ENCODE measurements at places on chromosomes 16 and 17.

GRCh38 chr17:44673893-44674292 lies 15.7 kb downstream of the CCDC43 start:
- DNase-seq, result no peak

DNA sequence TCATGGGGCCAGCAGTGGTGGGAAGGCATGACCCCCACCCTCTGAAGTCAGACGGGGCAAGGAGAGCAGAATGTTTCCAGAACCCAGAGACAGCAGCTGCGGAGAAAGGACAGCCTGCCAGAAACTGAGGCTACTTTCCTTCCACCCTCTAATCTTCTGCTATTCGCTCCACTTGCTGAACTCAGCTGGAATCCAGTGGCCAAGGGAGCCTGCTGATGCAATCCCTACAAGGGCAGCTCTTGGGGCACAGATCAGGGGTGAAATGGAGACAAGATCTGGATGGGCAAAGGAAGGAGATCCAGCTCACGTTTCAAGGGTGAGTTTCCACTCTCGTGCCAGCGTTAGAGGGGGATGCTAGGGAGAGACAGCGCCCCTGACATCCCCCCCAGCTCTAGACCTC lies 479.1 kb downstream of the SLC39A11 start:
- DNase-seq, result no peak

- DNase-seq, result no peak
These were observed 250.3 kb upstream of the SOX9 start for GRCh38 chr17:71870546-71870862.

DNA sequence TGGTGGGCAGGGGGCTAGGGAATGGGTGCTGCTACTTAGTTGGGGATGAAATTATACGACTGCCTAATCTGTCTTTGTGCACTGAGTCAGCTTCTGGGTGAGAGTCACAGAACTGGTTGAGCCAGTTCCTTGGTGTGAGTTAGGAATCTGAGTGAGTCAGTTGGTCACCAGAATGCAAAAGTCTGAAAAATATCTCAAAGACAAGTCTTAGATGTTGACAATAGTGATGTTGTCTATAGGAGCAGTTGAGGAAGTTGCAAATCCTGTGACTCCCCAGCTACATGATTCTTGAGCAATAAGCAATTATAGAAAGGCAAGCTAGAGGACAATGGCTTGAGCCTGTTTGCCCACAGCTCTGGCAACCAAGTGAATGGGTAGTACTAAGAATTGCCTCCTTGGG lies 399.2 kb downstream of the CNTNAP4 start:
- no peak for DNase-seq

DNA sequence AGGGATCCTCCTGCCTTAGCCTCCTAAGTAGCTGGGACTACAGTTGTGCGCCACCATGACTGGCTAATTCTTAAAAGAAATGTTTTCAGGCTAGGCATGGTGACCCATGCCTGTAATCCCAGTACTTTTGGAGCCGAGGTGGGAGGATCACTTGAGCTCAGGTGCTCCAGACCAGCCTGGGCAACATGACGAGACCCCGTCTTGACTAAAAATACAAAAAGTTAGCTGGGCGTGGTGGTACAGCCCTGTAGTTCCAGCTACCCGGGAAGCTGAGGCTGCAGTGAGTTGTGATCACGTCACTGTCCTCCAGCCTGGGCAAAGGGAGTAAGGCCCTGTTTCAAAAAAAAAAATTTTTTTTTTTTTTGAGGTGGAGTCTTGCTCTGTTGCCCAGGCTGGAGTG lies 173.1 kb downstream of the SEC14L1 start:
- DNase-seq, result no peak

DNA sequence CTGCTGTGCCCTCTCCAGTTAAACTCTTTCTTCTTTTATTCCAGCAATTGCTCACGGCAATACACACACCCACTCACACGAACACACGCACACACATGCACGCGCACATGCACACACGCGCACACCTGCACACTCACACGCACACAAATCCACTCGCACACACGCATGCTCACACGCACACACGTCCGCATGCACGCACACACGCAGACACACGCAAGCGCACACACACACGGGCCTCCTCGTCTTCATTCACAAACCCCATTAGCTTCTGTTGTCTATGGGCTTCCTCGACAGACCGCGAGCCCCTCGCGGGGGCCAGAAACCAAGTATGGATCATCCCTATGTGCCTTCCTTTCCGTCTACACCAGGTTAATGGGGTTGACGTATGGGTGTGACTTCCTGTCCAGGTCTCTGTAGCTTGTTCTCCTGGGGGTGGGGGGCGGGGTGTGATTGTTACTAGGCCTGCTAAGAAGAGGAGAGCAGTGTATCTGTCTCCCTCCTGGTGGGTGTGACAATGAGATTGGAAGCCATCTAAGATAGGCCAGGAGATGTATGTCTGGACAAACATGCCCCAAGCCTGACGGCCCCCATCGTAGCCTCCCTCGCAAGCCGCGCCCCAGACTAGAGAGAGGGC lies 670 bp upstream of the CTF1 start:
- DNase-seq, result no peak

- no peak for DNase-seq
These were observed 43.2 kb downstream of the CUEDC1 start for GRCh38 chr17:57911834-57912673.

DNA sequence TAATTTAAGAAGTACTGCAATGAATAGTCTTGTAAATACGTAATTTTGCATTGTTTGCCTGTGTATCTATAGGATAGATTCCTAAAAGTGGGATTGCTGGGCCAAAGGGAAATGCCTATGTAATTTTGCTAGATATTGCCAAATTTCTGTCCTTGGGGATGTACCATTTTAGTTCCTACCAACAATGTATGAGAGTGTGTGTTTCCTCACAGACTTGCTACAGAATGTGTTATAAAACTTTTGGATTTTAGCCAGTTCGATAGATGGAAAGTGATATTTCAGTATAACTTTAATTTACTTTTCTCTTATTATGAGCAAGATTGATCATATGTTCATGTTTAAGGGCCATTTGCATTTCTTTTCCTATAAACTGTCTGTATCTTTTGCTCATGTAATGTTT lies 8.3 kb downstream of the TANGO6 start:
- no peak for DNase-seq

DNA sequence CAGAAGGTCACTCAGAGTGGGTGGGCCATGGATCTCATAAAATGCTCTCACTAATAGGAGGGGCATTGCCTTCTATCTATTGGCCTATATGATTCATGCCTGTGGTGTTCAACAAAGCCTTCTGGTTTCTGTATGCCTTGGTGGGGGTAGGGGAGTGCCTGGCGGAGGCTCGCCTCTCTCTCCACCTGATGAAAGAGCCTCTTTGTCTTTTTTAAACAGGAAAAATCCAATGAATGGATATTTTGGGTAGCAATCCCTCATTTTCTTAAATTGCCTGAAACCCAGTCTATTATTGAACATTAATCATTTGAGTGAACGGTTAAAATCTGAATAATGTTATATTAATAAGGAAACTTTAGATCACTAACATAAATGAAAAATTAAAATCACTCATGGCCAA lies 90.6 kb downstream of the TOX3 start:
- DNase-seq, result no peak

- no peak for DNase-seq
These were observed 110.8 kb downstream of the CDYL2 start for GRCh38 chr16:80693553-80693952.

DNA sequence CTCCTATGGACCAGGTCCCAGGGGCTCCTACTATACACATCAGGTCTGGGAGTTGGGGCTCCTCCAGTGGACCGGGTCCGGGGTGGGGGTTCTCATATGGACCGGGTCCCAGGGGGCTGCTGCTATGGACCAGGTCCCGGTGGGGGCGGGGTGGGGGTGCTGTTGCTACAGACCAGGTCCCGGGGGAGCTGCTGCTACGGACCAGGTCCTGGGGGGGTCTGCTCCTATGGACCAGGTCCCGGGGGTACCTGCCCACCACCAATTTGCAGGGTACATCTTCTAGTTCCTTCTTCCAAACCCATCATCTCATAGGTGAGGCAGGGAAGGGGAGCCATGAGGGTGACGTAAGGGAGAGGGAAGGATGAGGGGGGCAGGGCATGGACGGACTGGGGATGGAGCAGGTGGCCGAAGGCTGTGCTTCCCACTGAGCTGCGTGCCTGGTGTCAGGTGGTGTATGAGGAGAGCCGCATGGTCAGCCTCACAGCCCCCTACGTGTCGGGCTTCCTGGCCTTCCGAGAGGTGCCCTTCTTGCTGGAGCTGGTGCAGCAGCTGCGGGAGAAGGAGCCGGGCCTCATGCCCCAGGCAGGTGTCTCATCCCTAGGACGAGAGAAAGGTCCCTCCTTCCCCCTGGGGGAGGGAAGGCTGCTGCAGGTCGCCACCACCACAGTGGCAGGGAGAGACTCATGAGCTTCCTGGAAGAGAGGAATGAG lies 6.6 kb downstream of the ENDOV start:
- no peak for DNase-seq

DNA sequence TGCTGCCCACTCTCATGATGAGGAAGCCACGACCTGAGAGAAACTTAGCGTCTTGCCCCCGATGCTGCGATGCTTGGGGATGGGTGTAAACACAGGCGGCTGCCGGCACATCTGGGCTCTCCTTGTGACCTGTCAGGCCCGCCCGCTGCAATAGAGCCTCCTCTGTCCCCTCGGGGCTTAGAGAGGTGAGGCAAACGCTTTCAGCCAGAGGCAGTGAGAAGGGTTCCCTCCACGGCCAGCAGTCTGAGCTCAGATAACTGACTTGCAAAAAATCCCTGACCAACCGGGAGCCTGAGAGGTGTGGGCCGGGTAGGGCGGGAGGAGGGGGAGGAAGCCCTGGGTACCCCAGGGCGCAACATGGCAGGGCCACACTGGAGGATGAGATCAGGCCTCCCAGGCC lies 260.6 kb downstream of the C16orf95 start:
- DNase-seq, result no peak

DNA sequence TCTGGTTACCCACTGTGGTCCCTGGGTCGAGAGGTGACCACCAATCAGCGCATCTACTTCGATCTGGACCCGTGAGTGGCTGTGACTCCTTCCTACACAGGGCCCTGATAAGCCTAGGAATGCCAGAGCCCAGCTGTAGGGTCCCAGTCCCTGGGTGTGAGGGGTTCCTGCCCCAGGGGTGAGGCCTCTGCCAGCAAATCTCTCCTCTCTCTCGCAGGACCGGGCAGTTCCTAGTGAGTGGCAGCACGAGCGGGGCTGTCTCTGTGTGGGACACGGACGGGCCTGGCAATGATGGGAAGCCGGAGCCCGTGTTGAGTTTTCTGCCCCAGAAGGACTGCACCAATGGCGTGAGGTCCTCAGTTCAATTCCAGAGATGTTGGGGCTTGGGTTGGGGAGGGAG lies 2.2 kb upstream of the EFNB3 start:
- no peak for DNase-seq

GRCh38 chr16:90019543-90020259 lies 445 bp upstream of the DBNDD1 start:
- peak; percentile 35 for DNase-seq

GRCh38 chr17:82400206-82400605 lies 17.9 kb upstream of the HEXD start:
- no peak for DNase-seq

GRCh38 chr17:60422162-60422665 lies at the start of gene CHCT1:
Gene CHCT1 (plus strand): TSS chr17:60422489. CDS start chr17:60422593, 104 bp downstream.
- DNase-seq, result no peak

GRCh38 chr17:3656755-3657587 lies 11.4 kb downstream of the TAX1BP3 start:
- DNase-seq, result no peak

DNA sequence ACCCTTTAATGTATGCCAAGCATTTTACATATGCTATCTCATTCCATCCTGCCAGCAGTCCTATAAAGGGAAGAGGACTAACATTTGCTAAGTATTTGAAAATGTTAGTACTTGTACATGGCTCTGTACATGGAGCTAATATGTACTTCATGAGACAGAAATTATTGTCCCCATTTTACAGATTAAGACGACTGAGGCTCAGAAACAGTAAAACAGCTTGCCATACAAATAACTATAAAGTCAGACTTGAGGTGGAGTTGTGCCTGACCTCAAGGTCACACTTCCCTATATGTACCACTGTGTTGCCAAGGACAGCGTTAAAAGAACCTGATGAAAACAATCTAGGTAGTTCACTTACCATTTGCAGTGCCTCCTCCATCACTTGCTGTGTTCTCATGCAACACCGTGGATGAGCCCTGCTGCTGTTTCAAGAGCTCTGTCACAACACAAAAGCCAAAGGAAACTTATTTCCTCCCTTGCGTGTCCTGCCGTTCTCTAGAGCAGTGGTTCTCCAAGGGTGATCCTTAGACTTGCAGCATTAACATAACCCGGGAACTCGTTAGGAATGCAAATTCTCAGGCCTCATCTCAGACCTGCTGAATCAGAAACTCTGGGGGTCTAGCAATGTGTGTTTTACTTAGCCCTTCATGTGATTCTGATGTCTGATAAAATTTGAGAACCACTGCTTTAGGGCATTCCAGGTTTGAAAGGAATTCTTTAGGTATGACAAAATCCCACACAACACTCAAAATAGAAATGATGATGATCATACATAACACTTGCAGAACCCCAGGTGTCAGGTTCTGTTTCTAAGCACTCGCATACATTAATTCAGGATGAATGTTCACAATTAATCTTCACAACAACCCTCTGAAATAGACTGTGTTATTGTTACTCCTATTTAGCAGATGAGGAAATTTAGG lies 51.2 kb upstream of the MTMR4 start:
- DNase-seq, result no peak

GRCh38 chr17:43457362-43457692 lies 26.4 kb upstream of the DHX8 start:
- no peak for DNase-seq

- DNase-seq, result no peak
These were observed 212.4 kb downstream of the TMEM114 start for GRCh38 chr16:8377864-8378263.

DNA sequence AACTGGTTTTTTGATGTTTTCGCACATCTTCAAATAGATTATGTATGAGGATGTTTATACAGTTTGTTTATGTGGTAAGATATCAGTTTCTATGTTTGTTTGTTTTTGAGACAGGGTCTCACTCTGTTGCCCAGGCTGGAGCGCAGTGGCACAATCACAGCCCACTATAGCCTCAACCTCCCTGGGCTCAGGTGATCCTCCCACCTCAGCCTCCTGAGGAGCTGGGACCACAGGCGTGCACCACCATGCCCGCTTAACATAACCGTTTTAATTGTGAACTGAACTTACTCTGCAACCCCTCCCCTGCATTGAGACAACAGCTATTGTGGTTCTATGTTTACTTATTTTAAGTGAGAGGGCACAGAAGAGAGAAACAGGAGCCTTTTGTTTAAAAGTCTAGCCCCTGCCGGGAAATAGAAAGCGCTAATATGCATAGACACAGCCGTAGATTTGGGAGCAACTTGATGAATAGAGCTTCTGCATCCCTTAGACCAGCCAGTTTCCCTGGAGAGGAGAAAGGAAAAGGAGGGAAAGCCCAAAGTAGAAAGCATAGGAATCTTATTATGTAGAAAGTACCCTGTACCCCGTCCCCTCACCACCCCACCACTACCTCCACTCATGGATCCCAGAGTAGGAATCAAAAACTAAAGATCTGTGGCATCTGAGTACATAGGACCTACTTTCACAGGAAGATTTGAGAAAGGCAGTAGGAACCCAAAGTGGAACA lies 19.6 kb upstream of the APPBP2 start:
- no peak for DNase-seq
